Posterior vena cava (tissue), 2 donors: ENCODE measurements at places on chromosomes 12 and 14. TPM values are rescaled to one million over a fixed set of nuclear protein-coding genes. Genes with fewer than 3 reads are reported as not detected.

DNA sequence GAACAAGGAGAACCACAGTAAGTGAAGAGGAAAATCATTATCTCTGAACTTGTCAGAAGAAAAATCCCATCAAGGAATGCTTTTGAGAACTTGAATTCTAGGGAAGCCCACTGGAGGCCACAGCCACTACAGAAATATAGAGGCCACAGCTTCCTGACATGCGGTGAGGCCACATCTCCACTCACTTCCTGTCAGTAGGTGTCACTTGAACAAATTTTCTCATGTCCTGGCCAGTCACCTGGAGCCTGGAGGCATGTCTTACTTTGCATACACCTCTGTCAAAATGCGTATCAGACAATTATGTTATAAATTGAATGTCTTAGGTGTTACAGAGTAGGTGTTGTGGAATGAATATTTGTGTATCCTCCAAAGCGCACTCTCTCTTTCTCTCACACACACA, 370.3 kb downstream of the DAD1 start:
- no peak for DNase-seq

- DNase-seq = no peak
Observed at GRCh38 chr14:94320243-94320642, 2.9 kb downstream of the SERPINA6 start.

GRCh38 chr14:54509546-54510501, at the start of gene CGRRF1:
CGRRF1 (plus strand) TSS chr14:54509906; CDS start chr14:54509960, 54 bp downstream.
- DNase-seq = peak; percentile 99

Gene IL26
- not detected for total RNA-seq

GRCh38 chr14:32588448-32589320, 259.6 kb downstream of the AKAP6 start:
- no peak for DNase-seq

DNA sequence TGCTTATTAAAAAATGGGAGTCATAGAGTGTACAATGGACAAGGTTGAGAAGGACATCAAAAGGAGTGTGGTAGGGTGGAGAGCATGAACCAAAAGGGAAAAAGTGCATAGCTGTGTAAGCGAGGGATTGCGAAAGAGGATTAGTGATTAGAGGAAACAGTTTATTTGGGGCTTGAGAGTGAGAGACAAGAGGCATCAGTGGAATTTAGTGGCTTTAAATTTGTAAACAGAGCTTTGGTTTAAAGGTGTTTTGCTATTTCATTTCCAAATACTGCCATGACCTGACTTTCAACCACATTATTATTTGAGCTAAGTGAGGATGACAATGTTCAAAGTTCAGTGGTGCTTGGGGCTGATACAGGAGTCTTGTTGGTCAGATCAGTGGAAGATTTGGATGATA, 53.4 kb downstream of the SLC16A7 start:
- DNase-seq = no peak

DNA sequence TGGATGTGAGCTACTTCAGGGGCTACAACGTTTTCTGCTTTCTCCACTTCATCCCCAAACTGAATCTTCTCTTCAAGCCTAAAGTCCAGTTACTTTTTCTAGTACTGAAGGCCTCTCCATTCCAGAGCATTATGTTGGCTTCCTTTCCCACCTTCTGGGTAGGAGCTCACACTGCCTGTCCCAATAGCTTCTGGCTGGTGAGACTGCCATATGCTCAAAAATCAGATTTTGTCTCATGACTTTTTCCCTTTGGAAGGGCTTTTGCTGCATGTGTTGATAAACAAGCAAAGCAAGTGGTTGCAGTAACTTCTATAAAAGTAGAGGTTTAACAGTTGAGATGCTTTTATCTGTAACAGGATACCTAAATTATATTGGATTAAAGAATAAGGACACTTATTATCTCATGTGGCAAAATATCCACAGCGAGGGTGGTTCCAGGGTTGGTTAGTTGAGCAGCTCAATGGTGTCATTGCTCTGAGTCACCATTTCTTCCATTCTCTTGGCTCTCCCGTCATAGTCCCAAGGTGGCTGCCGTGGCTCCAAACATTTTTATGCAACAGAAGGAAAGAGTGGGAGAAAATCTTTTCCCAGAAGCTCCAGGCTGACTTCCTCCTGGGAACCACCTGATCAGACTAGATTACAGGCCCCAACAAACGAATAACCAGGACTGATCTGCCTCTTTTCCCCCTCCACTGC, 15.1 kb upstream of the PPFIBP1 start:
- DNase-seq = no peak

Gene GPR137C
- total RNA-seq = 0.32 TPM

- DNase-seq = no peak
Observed at GRCh38 chr12:40262657-40263056, 37.9 kb downstream of the LRRK2 start.

Gene KCNA5
- total RNA-seq = 3.0 TPM

DNA sequence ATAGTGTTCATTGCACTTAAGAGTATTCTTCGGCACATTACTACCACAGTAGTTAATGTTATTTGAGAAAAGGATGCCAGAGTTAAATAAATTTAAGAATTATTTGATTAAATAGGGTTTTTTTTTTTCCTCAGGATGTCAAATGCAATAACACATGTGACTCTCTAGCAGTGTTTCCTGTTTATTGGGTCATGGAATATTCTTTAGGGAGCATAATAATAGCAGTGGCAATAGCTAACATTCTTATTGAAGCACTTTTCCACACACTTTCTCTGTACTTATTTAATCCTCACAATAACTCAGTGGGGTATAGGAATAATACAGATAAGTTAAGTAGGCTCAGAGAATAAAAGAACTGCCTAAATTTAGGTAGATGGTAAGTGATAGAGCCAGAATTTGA, 44.3 kb downstream of the SCYL2 start:
- no peak for DNase-seq

DNA sequence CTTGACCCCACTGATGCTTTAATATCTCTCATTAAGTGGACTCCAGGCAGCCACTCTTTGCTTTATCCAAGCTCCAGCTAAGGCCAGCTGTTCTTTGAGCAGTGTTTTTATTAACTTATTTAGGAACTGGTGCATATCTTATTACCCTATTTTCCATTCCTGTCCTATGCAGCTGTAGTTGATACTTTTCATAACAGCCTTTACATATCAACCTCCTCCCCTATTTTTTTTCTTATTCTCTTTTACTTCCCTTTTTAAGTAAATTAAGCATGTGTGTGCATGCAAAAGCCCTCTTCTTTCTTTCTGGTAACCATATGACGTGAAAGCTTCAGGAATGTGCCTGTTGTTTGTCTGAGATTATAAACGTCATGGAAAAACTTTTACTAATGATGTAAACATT, 121.2 kb downstream of the PTPRQ start:
- DNase-seq = no peak

Gene C3AR1
- 17.1 TPM for total RNA-seq

- DNase-seq = no peak
Observed at GRCh38 chr14:65478596-65478995, 66.1 kb downstream of the FUT8 start.

Gene TEX52
- total RNA-seq = not detected

Gene RAD51AP1
- 1.0 TPM for total RNA-seq

Gene FZD10
- total RNA-seq = 1.1 TPM

DNA sequence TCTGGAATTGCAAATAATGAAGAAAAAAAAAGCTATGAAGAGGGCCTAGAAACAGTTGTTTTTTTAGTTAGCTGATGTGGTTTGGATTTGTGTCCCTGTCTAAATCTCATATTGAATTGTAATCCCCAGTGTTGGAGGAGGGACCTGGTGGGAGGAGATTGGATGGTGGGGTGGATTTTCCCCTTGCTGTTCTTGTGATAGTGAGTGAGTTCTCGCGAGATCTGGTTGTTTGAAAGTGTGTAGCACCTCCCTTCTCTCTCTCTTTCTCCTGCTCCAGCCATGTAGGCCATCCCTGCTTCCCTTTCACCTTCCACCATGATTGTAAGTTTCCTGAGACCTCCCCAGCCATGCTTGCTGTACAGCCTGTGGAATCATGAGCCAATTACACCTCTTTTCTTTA, 126.1 kb downstream of the ASCL4 start:
- no peak for DNase-seq

Gene SYCP3
- 0.24 TPM for total RNA-seq

DNA sequence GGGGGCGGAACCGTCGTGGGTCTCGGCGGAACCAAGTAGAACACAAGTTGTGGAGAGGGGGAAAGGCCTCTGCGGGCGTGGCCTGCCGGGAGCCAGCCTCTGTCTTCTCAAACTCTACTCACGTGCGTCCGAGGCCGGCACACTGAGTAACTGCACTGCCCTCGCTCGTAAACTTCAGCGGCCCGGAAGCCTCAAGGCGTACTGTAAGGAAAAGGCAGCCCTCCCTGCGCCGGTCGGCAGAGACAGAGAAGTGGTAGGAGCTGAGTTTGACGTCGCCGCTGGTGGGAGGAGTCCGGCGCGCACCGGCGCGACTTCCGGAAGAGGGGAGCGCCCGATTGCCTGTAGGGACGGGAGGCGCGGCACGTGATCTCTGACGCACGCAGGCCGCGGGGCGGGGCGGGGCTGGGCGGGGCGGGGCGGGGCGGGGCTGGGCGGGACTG, at the start of gene FBXO33:
FBXO33 (minus strand) TSS at position 255 of the 440 bp plus-strand sequence. CDS start 271 bp downstream, outside the sequence.
- peak; percentile 99 for DNase-seq

- DNase-seq = no peak
Observed at GRCh38 chr12:105897311-105897725, 241.4 kb downstream of the NUAK1 start.

GRCh38 chr12:105554223-105554678, 223.8 kb downstream of the C12orf75 start:
- DNase-seq = no peak

DNA sequence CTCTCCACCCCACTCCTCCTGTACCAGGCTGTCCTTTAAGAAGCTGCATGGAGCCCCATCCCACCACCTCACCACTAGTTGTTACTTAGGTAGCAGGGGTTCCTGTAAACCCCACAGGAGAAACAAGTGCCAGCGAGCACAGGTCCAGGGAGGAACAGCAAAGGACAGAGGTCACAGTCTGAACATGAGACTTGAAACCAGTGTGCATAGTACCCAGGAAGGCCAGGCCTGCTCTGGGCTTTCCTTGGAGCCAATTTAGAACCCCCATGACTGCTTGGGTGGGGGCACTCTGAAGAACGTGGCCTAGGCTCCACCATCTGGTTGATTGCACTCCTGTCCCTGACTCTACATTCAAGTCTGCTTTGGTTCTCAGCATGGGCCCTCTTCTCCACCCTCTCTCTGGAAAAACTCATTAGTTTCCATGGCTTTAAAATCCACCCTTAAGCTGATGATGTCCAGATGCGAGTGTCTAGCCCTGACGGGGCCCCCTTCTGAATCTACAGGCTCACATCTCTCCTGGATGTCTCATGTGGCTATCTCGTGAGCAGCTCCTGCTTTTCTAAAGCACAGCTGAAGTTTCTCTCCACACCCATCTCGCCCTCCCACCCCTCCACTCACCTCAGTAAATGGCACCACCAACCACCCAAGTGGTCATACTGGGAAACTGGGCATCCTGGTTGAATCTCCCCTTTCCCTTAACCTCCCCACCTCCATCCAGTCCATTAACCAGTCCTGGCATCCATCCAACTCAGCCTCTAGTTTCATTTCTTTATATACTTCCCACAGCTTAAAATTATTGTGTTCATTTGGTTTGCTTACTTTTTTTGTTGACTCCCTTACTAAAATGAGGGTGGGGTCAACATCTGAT, 8.4 kb downstream of the KRT3 start:
- DNase-seq = peak; percentile 49

DNA sequence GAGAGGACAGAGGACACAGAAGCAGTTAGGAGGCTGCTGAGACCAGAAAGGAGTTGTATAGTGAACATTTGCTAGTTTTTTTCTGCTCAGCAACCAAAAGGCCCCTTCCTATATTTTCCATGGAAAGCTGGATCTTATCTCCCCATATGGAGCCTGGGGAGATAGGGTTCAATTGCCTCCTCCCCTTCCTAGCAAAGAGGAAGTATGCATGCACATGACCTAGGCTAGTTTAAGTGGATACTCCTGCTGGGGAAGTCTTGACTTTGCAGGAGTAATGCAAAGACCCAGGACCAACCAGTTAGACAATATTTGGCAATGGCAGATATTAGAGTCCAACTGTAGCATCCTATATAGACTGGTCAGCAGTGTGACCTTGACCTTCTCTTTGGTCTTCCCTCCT, 15.1 kb downstream of the CHD8 start:
- DNase-seq = no peak

- no peak for DNase-seq
Observed at GRCh38 chr12:119019166-119019565, 37.8 kb downstream of the SRRM4 start.

DNA sequence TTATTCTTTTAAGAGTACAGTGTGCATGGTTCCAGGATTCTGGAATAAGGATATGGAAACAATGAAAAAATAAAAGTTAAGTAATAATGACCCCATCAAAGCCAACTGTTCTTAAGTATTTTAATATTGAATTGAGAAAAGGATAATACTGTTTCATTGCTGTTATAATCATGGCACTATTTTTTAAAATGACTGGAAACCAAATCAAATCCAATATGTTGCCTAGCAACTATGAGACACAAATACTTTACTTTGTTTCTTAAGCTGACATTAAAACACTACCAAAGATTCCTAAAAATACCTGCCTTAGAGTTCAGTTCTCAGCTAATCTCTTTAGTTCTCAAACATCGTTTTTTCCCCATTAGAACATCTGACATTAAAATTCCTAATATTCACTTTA, 66.4 kb upstream of the OTOGL start:
- no peak for DNase-seq

GRCh38 chr12:22118238-22118790, 72.3 kb downstream of the CMAS start:
- DNase-seq = no peak

DNA sequence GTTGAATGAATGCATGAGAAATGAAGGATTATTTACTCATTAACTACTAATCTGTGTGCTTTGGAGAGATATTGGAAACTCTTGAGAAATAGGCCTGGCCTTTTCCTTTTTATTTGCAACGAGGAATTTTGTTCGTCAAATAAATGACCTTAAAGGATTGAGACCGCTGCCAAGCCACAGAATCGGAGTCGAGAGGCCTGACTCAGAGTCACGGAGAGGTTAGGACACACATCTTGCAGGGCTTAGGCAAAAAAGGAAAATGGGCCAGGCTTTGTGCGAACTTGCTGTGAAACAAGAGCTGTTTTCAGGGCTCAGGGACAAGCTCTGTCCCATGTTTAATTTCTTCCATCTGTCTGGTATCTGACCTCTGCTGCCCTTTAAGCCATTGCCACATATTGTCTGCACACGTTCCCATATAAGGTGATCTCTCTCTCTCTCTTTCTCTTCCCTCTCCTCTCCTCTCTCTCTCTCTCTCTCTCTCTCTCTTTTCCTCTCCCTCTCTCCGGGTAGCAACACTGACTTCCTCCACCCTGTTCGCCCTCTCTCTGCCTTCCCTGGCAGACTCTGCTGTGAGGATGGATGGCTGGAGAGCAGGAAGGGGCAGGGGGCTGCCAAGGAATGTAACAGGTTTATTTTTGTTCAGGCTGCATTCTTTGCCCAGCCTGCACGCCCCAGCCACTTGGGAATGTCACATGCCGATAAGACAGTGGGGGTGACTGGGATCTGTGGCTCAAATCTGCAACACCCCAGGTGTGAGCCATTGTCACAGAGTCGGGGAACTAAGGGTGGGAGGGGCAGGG, 14.9 kb upstream of the IFT81 start:
- peak; percentile 93 for DNase-seq

- no peak for DNase-seq
Observed at GRCh38 chr14:50388256-50388931, 8.3 kb downstream of the CDKL1 start.

Gene FSCB
- total RNA-seq = not detected

- DNase-seq = no peak
Observed at GRCh38 chr12:47095446-47096236, 15.9 kb upstream of the AMIGO2 start.
